ENCODE measurements at places on chromosomes 2 and 18.

DNA sequence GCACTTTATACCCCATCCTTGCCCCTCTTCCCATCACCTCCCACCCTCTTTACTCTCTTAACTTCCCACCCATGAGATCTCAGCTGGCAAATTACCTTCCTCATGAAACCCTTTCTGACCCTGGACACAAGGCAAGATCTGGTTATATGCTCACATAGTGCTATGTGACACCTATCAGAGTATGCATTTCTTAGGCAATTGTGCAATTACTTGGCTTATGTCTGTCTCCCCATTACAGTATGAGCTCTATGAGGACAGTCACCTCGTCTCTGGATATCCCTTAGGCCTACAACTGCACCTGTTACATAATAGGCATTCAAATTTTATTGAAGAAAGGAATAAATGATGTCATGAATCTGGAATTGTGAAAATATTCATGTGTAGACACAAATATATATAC, 91.4 kb downstream of the ZNF385B start:
- H3K4me3 ChIP-seq = no peak overlapping the region
- H3K36me3 ChIP-seq = no peaks in the 10 kb centered on the region
- DNase-seq = no peak
- no peaks in the 10 kb centered on the region for H3K4me1 ChIP-seq

DNA sequence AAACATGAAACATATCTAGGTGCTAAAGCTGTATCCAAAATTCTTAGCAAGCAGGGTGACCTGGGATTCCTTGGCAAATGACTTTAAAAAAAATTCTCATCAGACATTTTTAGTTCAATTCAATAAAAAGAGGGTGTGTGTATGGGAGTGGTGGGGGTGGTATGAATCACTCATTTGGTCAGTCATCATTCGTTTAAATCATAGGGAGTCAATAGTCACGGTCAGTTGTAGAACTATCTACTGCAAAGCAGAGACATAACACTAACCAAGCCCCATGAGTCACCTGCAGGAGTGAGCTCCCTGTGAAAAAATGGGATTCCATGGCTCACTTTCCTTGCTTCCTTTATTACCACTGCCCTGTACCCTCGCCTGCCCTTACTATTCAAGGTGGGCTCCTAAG, 380.6 kb upstream of the TCF4 start:
- H3K4me1 ChIP-seq = no peaks in the 10 kb centered on the region
- H3K36me3 ChIP-seq = no peaks in the 10 kb centered on the region
- no peak overlapping the region for H3K27ac ChIP-seq
- H3K4me3 ChIP-seq = no peak overlapping the region

DNA sequence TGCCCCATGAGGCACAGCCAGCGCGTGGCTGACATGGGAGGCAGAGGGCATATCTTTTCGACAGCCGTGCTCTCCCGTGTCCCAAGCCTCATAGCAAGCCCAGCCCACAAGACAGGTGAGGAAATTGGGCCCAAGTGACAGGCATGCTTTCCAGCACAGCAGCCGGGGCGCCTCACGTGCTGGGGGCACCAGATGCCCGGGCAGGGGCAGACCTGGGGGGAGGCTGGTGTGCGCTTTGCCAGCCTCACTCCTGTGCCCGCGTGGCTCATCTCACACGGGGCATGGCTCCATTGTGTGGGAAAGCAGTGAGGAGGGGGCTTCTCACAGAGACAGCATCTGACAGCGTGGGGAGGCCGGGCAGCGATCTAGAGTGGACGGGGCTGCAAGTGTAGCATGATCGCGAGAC, 93.2 kb downstream of the USP40 start:
- no peak overlapping the region for H3K27ac ChIP-seq
- H3K27me3 ChIP-seq = no peaks in the 10 kb centered on the region
- no peak for DNase-seq
- H3K4me3 ChIP-seq = no peak overlapping the region
- H3K4me1 ChIP-seq = no peaks in the 10 kb centered on the region

DNA sequence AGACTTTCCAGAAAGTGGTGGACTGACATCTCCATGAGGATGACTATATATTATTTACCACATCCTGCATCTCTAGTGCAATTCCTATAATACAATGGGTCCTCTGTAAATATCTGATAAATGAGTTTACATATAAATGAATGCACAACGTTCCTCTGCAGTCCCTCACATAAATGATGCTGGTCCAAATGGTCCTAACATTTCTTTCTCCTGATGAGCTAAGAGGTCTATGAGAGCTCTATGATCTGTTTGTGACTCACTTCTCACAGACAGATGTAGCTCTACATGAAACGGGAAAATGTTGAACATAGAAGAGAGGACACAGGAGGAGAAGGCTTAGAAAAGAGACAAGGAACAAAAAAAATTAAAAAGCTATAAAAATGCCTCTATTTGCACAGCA, 201.2 kb upstream of the PIK3C3 start:
- H3K4me1 ChIP-seq = no peaks in the 10 kb centered on the region
- H3K27ac ChIP-seq = no peak overlapping the region
- no peak for DNase-seq
- H3K27me3 ChIP-seq = no peaks in the 10 kb centered on the region

GRCh38 chr2:134676960-134677359, 41.8 kb downstream of the TMEM163 start:
- H3K27me3 ChIP-seq = no peaks in the 10 kb centered on the region
- no peak overlapping the region for H3K4me3 ChIP-seq
- H3K27ac ChIP-seq = no peak overlapping the region
- peaks cover 36% of the 10 kb centered on the region for H3K4me1 ChIP-seq
- H3K36me3 ChIP-seq = no peaks in the 10 kb centered on the region

- no peak overlapping the region for H3K4me3 ChIP-seq
- no peak overlapping the region for H3K27ac ChIP-seq
- no peaks in the 10 kb centered on the region for H3K36me3 ChIP-seq
- DNase-seq = no peak
- no peaks in the 10 kb centered on the region for H3K27me3 ChIP-seq
These were observed 168.1 kb upstream of the TACR1 start for GRCh38 chr2:75367401-75367800.

DNA sequence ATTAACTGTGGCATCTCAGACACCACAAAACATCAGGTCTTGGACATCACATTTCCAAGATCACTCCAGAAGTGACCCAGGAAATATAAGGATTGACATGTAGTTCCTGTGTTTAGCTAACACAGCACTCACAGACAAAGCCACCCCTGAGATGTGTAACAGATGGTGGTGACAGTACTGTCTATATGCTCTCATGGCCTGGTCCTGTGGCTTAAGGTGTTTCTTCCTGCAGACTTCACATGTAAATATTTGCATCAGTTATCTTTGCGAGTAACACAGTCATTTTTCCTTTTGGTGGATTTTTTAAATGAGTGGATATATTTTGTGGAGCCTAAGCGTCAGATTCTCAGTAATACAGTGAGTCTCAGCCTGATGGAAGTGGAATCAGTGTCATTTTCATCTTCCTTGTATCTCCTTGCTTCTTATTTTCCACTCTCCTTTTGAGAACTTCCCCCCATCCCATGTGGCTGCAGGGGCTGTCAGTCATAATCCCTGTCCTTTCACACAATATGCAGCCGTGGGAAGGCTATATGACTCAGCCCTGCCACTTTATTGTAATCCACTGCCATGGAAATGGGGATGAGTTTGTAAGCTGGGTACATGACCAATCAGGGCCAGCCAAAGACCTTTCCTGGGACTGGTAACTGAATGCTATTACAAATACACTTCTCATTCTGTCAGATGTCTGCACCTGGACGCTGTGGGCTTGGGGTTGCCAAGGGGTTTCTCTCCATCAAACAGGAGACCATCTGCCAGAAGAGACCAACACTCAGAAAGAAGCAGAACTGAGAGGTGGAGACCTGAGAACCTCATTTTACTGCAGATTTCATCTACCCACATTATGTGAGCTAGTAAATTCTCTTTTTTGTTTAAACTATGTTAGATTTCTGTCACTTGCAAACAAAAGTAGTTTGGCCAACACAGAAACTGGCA, 74.3 kb downstream of the ICOS start:
- no peak overlapping the region for H3K4me3 ChIP-seq
- no peaks in the 10 kb centered on the region for H3K36me3 ChIP-seq
- H3K27ac ChIP-seq = no peak overlapping the region

DNA sequence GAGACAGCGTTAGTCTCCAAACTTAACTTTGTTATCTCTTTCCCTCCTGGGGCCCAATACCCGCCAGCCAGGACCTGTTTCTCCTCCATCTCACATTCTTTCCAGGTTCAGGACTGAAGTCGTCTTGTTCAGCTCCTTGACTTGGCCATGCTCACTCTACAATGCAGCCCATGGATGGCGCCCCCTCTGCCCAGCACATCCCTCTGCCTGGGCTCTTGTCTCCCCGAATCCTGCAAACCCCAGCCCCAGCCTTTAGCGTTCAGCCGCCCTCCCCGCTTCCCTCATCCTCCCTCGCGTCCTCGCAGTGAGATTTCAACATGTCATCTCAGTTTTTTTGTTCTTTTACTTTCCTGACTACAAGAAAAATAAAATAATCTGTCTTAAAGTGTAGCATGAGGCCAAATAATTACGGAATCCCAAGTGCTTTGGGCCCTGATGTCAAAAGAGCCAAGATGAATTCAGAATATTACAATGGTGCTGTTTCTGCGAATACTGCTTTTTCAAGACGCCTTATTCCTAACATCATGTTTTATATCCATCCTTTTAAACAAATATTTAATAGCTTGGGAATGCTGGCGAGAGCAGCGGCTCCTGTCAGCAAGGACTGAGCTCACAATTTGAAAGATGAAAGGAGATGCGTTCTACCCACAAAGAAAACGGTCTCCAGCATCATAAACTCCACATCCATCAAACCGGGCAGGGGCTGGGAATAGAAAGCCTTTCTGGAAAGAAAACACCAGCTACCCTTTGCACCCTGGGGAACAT, 1.0 kb downstream of the FAM178B start:
- H3K4me1 ChIP-seq = no peaks in the 10 kb centered on the region
- DNase-seq = no peak
- H3K27ac ChIP-seq = no peak overlapping the region
- no peak overlapping the region for H3K4me3 ChIP-seq

DNA sequence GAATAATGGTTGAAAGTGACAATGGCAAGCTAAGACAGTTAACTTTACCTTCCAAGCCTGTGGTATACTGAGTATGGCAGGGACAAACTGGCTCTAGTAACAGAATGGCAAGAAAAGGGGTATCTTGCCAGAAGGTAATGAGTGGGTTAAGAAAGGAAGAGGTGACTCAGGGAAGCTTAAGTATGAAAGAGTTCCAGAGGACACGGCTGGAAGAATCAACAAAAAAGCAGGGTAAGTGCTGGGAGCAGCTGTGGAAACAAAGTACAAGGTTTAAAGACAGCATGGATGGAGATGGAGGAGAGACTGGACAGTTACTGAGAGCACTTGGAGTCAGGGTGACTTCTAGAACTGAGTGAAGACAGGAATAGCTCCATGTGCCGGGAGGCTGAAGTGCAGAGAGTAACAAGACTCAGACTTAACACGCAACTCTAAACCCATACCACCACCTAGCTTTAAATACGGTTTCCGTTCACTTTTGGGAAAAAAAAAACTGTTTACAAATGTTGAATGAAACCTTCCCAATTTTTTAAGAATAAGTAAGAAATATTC, 69.0 kb downstream of the REV1 start:
- no peak for DNase-seq
- no peaks in the 10 kb centered on the region for H3K27me3 ChIP-seq
- no peak overlapping the region for H3K4me3 ChIP-seq
- H3K4me1 ChIP-seq = no peaks in the 10 kb centered on the region
- H3K36me3 ChIP-seq = peaks cover 34% of the 10 kb centered on the region
- H3K27ac ChIP-seq = no peak overlapping the region

DNA sequence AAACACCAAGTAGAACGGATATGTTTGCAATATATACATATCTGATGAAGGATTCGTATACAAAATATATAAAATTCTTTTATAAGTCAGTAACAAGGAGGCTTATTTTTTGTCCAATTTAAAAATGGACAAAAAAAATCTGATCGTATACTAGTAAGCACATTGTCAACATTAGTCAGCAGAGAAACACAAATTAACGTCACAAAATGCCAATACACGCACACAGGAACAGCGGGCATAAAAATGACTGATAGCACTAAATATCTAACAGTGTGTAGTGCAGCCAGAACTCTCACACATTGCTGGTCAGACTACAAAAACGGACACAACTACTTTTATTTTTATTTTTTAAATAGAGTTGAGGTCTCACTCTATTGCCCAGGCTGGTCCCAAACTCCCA, 69.5 kb downstream of the LAMA1 start:
- DNase-seq = no peak
- H3K27ac ChIP-seq = no peak overlapping the region
- no peaks in the 10 kb centered on the region for H3K4me1 ChIP-seq
- no peaks in the 10 kb centered on the region for H3K27me3 ChIP-seq
- H3K4me3 ChIP-seq = no peak overlapping the region

DNA sequence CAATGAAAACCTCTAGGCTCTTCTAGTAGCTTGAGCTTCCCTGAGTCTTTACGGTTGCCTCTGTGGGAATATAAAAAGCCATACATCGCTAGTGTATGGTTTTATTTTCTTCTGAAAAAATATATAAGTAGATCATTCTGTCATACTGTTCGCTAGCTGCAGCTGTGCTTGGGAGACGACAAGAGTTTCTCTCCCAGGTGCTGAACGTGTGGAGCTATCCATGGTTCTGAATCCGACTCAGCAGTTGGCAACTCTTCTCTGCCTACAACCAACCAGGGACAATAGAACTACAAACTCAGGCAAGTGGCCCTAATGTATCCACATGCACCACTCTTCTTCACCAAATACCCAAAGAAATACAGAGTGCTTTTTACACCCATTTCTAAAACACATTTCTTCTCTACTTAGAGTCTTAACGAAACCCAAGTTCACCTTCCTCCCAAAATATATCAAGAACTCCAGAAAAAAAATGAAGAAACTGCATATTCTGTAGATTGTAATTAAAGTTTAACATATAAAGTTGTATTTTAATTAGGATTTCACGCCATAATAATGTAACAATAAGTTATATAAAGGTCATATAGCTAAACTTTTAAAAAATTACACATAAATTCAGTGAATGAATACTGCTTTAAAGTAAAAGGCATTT, 2.2 kb upstream of the KCNH7 start:
- no peaks in the 10 kb centered on the region for H3K27me3 ChIP-seq
- H3K36me3 ChIP-seq = no peaks in the 10 kb centered on the region
- no peak overlapping the region for H3K27ac ChIP-seq

DNA sequence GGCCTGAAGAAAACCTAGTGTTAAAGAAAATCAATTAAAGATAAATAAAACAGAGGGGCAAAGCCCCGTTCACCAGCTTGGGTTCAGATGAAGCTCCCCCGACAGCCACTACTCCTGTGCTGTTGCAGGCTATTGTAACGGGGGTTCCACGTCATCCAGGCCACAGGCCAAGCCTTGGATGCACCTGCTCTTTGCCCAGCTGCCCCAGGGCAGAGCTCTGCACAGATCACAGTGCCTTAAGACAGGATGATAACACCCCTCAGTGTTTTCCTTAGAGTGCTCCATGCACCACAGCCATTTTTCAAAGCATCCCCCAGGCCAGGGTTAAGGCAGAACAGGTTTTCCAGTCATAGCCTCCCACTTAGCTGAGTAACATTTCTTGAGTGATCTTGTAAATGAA, 32.0 kb downstream of the FASTKD2 start:
- H3K27ac ChIP-seq = no peak overlapping the region
- H3K36me3 ChIP-seq = peaks cover 12% of the 10 kb centered on the region
- no peaks in the 10 kb centered on the region for H3K27me3 ChIP-seq
- no peaks in the 10 kb centered on the region for H3K4me1 ChIP-seq
- no peak for DNase-seq

GRCh38 chr2:117330641-117331040, 483.9 kb upstream of the DDX18 start:
- no peak overlapping the region for H3K4me3 ChIP-seq
- H3K36me3 ChIP-seq = no peaks in the 10 kb centered on the region
- H3K27me3 ChIP-seq = no peaks in the 10 kb centered on the region

Measured in effector memory CD4-positive, alpha-beta T cell (primary cell).